Activated CD4-positive, CD25-positive, alpha-beta regulatory T cell treated with anti-CD3 and anti-CD28 coated beads, Interleukin-2, amount 50 U/mL, for 72 hours (primary cell): ENCODE measurements at places on chromosomes 4 and X.

DNA sequence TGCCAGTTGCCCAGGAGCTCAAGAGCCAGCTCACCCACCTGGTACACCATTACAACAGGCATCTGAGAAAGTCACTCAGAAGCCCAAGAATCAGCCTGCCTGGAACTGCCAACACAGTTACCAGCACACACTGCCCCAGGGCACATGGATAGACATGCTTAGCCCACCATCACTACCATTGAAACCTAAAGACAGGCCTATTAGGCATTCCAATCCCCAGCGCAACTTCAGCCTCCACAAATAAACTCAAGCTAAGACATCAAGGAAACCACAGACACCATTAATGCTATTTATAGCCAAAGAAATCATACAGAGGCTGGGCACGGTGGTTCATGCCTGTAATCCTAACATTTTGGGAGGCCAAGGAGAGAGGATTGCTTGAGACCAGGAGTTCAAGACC lies 42.3 kb downstream of the ATRX start:
- DNase-seq = no peak

- no peak for DNase-seq
Measured at GRCh38 chr4:165583341-165583740, 204.5 kb downstream of the CPE start.

GRCh38 chrX:19849464-19850080 lies 37.8 kb downstream of the SH3KBP1 start:
- no peak for DNase-seq

DNA sequence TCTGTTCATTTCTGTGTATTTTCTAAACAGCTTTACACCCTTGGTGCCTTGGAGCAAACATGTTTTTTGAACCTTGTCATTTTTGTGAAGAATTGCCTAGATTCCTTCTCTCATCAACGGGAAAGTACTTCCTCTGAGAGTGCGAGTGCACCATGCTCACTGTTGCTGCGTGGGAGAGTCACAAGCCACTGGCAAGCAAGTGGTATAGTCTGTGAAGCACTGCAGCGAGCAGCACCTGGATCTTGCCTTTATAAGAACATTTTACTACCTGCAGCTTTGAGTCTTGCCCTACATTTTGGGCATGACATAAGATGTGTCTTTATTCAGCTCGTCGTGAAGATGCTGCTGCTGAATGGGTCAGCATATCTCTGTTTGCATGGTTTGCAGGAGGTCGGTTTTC lies 44.9 kb downstream of the HADH start:
- DNase-seq = no peak

GRCh38 chrX:79369871-79370270 lies 2.7 kb upstream of the ITM2A start:
- no peak for DNase-seq

DNA sequence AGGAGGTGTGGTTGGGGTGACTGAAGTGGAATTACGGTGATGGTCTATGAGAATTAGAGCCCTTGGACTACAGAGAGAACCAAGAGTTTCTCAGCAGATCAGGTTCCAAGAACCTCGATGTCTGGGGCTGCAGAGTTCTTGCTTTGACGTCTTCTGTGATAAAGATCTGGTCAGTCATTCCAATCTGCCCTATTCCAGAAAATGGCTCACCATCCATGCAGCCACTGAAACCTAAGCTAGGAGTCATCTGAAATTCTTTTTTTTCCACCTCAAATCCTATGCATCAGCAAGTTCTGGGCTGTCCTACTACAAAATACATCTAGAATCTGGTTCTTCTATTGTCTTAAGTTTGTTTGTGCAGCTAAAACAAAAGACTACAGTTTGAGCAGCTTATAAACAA lies 254.4 kb upstream of the PGRMC2 start:
- DNase-seq = no peak

- no peak for DNase-seq
Measured at GRCh38 chrX:94977562-94977961, 1303.6 kb downstream of the FAM133A start.

GRCh38 chr4:169243825-169244609 lies 26.7 kb downstream of the SH3RF1 start:
- DNase-seq = no peak

- DNase-seq = no peak
Measured at GRCh38 chrX:17038681-17039161, 92.3 kb downstream of the REPS2 start.

DNA sequence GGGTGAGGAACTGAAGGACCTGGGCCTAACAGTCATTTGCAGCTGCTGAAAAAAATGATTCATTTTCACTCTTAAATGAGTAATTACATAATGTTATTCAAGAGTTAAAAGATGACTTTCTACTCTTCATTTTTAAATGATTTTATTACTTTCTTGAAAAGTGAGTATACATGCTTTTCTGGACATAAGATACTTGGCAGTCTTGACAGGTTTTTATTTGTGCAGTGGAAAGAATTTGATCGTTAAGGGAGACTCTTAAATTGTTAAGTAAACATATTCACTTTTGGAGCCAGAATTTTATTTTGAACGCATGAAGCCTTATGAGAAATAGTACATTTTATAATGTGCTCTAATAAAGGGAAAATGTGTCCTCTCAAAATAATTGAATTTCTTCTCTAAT lies 245.7 kb downstream of the TENM3 start:
- DNase-seq = no peak

- DNase-seq = no peak
Measured at GRCh38 chr4:26584725-26585124, 841 bp downstream of the TBC1D19 start.

DNA sequence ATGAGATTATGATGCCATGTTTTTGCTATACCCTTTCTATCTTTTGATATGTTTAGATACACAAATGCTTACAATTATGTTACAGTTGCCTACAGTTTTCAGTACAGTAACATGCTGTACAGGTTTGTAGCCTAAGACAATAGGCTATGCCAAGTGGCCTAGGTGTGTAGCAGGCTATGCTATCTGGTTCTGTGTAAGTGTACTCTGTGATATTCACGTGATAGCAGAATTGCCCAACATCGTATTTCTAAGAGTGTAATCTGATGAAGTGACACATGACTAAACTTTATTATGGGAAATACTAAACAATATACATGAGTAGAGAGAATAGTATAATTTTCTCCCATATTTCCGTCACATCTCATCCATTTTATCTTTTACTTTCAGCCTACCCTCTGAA lies 97.0 kb downstream of the CLDN22 start:
- no peak for DNase-seq

GRCh38 chrX:39729981-39730661 lies 367.6 kb downstream of the BCOR start:
- no peak for DNase-seq
